ENCODE measurements at places on chromosomes 7 and 10.

- DNase-seq: no peak
Measured at GRCh38 chr7:89232-90019, 102.9 kb upstream of the FAM20C start.

DNA sequence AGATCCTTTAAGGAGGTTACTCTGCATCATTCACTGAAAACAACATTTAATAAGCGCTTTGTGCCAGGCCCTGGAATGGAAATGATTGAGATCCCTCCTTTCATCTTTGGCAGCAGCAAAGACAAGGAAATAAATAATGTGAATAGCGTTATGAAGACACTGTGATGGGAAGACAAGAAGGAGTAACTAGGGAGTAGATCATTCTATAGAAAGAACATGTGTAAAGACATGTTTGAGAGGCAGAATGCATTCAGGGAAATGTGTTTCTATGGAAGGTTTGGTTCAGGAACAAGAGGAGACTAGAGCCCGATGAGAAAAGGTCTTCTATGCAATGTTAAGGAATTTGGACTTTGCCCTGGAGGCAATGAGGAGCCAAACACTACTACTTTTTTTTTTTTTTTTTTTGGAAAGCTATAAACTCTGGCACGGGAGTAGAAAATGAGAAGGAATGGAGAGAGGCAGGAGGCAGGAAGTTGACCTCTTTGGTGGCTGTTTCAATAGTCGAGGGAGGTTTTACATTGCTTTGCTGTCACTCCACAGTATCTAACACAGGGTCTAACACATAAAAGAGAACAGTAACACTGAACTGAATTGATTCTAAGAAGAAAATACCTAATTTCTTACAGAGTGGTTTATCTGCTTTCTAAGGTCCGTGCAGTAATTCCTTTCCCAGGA, 44.9 kb downstream of the SMURF1 start:
- no peak for DNase-seq

DNA sequence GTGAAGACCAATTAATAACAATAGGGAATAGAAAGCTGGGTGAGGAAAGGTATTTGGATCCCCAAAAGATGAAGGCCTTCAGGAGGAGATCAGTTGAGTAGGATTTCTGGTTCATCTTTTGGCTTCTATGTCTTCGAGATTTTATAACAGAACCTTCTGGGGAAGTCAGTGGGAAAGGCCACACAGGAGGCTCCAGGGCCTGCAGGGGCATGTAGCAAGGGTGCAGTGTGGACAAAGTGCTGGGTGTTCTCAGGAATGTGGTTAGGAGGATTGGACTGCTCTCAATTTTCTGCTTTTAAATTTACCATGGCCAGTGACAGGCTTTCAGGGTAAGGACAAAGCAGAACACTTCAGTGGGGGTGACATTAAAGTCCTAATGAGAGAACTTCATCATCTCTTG, 378.0 kb downstream of the CCSER2 start:
- DNase-seq: no peak

DNA sequence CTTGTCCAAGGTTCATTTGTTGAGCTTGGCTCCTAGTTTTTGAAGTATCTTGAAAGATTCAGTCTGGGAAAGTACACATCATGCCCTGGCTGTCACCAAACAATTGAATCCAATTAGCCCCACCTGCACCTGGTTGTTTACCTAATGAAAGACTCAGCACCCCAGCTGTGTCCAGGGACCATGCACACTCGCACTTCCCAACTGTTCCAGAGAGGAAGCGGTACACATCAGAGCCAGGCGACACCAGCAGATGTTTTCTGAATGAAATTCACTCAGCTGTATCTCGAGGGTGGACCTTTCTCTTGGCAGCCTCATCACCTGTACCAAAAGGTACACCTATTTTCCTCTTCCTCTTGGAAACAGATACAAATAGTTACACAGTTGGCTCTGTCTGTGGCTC, 216.4 kb upstream of the LRGUK start:
- no peak for DNase-seq

DNA sequence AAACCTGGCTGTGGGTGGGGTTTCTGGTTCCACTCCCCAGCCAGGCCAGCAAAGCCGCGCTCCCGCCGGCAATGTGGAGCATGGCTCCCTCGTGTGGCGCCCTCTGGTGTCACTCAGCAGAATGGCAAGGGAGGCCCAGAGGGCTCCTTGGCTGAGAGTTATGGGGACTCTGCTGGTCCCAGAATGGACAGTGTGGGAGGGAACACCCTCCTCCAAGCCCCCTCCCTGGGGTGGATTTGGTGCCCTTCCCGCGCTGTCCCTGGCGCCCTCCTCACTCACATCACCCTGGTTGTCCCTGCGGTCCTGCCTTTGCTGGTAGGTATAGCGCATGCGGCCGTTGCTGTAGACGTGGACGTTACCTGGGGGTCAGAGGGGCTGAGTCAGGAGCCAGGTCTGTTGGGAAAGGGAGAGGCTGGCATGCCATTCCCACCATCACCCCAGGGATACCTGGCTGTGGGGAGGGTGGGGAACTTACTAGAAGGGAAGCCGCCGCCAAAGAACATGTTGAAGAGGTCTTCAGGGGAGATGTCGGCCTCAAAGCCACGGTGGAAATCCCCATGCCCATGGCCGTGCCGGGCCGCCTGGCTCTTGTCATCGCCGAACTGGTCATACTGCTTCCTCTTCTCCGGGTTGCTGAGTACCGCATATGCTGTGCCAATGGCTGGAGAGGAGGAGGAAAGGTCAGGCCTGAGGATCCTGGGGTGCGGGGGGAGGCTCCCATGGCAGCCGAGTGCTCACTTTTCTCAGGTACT, 14.0 kb downstream of the DNAJB12 start:
- DNase-seq: peak; percentile 82

- DNase-seq: no peak
Measured at GRCh38 chr7:151286148-151286547, 37.7 kb upstream of the SMARCD3 start.

DNA sequence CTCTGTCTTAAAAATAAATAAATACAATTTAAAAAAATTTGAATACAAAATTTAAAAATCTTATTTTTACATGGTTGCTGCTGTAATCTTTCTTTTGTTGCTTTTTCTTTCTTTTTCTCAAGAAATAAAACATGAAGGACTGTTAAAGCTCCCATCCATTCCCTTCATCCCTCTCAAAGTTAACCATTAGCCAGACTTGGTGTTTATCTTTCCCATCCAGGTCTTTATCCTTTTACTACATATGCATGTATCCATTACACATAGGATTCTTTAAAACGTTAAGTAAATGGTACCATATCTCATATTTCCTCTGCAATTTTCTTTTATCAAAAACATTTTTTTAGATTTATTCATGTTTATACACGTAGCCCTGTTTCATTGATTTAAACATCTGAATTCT, 70.1 kb downstream of the CREB3L2 start:
- no peak for DNase-seq

DNA sequence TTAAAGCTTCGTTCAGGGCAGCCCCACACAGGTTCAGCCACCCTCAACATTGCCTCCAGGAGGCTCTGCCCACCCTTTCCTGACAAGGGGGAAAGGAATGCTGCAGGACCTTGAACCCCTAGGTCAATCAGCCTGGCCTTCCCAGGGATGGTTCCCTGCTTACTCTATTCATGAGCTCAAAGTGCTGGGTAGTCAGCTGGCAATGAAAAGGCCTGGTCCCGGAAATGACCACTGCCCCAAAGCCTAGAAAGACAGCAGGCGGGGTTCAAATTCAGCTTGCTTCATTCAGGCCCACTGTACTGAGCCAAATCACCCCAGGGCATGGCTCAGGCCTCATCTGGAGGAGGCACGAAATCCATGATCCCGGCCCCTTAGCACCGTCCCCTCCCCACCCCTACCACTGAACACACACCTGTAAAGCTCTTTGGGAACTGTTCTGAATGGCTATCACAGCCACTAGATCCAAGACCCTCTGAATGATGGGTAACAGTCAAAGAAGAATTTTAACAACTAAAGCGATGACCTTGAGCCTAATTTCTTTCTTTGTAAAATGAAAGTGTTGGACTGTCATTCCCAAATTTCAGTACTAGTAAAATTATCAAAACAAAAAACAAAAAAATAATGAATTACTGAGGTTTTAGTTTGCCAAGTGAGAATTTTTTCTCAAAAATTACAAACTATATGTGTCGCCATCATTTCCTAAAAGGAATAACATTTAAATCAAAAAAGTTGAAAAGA, 1.0 kb downstream of the URGCP start:
- no peak for DNase-seq

DNA sequence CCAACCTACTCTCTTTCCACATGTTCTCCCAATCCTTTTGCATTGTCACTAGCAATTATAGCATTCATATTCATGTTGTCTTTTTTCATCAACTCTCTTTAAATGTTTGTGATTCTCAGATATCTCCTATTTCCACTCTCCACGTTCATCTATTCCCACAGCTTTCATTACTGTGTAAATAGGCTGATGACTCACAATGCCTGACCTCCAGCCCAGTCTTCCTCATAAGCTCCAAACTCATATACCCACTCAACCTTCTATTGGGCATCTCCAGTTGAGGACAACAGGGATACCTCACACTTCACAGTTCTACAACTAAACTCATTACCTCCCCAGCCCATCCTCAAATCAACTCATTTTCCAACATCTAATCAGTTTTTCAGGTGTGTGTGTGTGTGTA, 194.1 kb downstream of the DGKI start:
- DNase-seq: no peak

GRCh38 chr7:36597090-36597773, 127.1 kb downstream of the AOAH start:
- DNase-seq: no peak

DNA sequence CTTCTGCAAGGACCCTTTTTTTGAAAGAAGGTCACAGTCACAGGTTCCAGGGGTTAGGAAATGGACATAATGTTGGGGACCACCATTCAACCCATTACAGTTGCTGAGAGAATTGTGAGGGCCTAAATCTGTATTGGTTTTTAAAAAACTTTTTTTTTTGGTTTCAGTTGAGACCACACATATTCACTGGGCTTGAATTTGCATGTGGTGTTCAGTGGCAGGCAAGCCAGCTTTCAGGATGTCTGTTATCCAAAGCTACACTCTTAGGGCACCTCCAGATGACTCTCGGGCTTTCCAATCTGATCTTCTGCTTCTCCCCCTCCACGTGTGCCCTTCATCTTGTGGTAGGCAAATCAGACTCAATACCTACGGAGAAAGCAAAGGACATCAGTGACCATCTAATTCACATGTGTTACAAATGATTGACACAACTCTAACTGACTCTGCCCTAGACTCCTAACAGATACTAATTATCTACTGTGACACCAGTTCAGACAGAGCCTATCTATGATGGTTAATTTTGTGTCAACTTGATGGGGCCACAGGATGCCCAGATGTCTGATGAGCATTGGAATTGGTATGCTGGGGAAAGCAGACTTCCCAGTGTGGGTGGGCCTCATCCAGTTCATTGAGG, 93.3 kb upstream of the ELMO1 start:
- DNase-seq: no peak

- DNase-seq: no peak
Measured at GRCh38 chr10:132341017-132341416, 9.0 kb downstream of the LRRC27 start.

DNA sequence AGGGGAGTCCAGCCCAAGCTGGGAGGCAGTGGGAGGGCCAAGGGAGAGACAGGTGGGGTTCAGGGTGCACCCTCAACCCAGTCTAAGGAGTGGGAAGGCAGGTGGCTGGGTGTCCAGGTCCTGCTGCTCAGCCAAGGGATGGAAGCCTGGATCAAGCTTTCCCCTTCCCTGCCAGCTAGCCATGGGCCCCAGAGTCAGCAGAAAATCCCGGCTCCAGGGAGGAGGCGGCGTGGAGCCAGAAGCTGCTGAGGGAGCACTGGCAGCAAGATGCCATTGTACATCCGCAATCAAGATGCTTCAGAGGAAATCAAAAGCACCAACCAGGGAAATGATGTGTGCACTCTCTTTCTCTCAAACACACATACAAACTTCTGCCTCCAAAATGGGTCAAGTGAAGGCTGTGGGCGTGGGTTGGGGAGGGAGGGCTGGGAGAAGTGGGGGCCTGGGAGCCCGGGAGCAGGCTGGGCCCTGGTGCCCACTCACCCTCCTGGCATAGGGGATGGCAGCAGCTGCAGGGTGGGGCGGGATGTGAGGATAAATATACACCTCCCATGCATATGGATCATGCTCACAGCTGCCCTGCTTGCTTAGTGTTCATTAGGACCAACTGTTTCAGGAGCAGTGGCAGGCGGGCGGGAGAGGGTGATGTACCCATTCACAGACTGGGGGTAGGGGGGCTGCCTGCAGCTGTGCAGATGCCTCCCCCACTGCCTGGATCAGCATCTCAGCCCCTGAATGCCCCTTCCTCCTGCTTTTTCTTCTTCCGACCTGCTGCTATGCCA, 24.2 kb downstream of the TRIM8 start:
- no peak for DNase-seq

DNA sequence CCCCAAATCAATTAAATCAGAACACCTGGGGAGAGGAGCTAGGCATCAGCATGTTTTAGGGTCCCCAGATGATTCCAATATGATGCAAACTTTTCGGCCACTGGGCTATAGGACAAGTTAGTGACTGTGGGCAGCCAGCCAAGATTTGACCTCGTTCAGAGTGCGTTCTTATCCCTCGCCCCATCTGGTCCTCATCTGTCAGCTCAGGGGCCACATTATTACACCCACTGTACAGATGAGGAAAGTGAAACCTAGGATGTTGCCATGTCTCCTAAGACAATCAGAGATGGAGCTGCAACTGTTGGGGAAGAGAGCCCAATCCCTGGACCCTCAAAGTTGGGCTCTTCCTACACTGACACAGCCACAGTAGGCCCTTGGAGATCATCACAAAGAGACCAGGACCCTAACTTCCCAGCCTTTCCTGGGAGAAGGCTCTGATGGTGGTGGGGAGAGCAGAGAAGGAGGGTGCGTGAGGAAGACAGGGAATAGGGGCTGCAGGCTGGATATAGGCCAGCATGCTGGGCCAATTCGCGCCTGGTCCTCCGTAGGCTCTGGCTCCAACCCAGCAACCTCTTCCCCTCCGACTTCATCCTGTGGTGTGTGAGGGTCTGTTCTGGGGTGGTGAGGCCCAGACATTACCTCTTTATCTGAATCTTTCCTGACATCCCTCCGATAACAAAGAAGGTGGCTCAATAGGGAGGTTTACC, 109.4 kb upstream of the ZMIZ1 start:
- DNase-seq: no peak

DNA sequence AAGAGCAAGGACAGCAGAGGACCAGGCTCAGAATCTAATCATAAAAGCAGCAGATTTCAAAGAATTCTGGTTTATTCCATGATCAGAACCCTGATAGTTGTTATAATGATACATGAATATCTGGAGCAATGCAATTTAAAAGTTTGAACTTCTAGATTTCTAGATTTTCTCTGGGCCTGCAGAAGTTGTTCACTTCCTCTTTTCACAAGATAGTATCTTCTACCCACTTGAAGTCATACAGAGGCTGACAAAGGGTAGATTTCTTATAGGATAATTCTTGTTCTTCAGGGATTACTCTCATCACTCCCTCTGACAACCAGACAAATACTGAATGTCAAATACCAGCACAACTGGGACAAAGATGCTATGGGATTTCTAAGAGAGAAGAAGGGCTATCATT, 320.0 kb upstream of the ETV1 start:
- no peak for DNase-seq
